ENCODE measurements at places on chromosomes 16 and 17. TPM values are rescaled to one million over a fixed set of nuclear protein-coding genes. Genes with fewer than 3 reads are reported as not detected.
A peak's percentile ranks its signal among the peaks of the same experiment; 100 is the strongest.

- no peak for DNase-seq
Observed at GRCh38 chr17:16155536-16155935, 59.8 kb downstream of the NCOR1 start.

DNA sequence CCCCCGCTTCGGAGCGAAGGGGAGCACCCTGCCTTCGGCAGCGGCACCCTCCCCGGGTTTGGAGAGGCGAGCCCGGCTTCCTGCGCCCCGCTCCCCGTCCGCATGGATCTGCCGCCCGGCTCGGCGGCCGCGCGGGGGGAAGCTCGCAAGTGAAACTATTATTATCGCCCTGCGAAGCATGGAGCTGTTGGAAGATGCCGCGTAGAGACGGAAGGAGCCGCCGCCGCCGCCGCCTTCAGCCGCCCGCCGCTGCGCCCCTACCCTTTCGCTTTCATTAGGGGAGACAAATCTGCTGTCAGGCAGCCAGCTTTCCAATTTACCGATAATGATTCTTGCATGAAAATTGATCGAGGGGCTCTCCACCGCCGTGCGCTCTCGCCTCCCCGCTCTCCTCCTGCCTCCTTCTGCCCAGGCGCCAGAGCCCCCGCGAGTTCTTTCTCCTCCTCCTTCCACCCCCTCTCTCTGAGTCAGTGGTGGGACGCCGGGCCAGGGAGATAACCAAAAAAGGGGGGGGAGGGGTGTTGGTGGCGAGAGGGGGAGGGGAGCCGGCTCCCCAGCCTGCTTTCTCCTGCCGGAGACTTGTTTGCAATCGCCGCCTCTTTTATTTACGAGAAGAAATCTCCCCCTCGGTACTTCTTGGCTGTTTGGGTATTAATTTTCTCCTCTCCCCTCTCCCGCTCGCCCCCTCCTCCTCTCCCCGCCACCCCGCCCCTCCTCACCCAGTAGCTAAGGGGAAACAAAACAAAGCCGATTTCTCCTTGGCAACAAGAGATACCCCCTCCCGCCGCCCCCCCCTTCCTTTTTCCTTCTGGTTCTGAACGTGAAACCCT lies 58.0 kb upstream of the GSE1 start:
- DNase-seq, result peak; percentile 53

DNA sequence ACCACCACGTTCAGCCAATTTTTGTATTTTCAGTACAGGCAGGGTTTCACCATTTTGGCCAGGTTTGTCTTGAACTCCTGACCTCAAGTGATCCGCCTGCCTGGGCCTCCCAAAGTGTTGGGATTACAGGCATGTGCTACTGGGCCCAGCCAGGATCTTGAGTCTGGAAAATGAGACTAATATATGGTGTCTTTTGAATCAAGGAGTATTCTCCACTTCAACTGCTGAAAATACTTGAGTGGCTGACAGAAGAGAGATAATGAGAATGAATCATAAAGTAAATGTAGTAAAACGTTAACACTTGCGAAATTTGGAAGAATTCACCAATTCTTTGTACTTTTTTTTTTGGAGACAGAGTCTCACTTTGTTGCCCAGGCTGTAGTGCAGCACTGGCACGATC lies 16.6 kb downstream of the SMYD4 start:
- no peak for DNase-seq

DNA sequence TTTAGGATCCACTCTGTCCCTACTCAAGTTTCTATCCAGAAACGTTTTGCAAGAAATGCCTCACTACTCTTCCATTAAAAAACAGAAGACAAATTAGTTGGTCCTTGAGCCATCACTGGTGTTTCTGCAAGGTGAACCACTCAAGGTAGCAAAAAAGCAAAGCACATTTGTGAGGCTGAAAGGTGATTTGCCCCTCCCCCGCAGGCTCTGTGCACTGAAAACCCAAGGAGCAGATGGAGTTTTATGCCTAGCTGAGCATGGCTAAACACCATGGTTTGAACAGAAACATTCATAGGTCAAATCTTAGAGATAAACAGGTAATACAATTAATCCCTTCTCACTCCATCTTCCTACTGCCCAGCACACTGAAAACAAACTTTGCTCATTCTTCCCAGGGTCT lies 538.2 kb upstream of the CDH5 start:
- DNase-seq, result no peak

- no peak for DNase-seq
Observed at GRCh38 chr17:75476752-75477489, 20.5 kb downstream of the TMEM94 start.

DNA sequence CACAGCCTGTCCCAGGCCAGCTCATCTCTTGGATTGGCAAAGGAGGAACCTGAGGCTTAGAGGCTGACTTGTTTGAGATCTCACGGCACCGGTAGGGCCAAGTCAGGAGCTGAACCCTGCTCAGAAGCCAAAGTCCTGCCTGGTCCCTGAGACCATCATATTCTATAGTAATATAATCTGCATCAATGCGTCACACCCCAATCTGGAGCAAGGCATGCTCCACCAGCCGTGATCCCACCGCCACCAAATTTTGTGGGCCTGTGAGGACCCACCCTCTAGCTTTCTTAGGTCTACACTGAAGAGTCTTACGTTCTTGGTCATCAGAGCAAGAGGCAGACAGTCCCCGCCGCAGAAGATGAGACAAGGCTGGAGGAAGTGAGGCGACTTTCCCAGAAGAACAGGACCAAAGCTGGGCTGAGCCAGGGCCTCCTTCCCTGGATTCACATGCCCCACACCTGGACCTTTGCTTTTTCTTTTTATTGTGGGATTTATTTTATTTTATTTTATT lies 2.7 kb downstream of the SULT1A1 start:
- no peak for DNase-seq

- DNase-seq, result no peak
Observed at GRCh38 chr16:88064889-88065746, 113.9 kb downstream of the BANP start.

- no peak for DNase-seq
Observed at GRCh38 chr17:8799570-8800212, 526 bp upstream of the MFSD6L start.

GRCh38 chr17:45336390-45337182 lies 19.8 kb upstream of the MAP3K14 start:
- no peak for DNase-seq

GRCh38 chr16:61540216-61540615 lies 496.0 kb downstream of the CDH8 start:
- no peak for DNase-seq

- no peak for DNase-seq
Observed at GRCh38 chr17:19418251-19418992, 7.4 kb downstream of the RNF112 start.

GRCh38 chr17:82007495-82008257 lies 15.0 kb downstream of the CENPX start:
- DNase-seq, result no peak

DNA sequence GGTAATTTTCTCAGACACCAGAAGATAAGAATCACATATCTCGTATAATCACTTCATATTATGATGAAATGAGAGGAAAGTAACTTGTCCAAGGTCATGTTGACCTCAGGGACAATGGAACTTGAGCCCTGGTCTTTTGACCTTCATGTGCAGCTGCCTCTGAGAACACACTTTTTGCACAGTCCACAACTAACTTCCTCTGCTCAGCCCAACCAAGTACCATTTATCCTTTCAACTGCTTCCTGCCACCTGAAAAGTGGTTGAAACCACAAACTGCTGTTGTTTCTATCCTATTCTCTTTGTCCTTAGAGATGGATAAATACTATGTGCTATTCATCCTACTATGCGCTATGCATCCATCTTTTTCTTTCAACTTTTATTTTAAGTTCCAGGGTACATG lies 2.3 kb upstream of the CCL1 start:
- no peak for DNase-seq

GRCh38 chr16:24140730-24141129 lies 115.4 kb upstream of the CACNG3 start:
- no peak for DNase-seq

GRCh38 chr17:34236281-34236892 lies 18.7 kb upstream of the CCL2 start:
- no peak for DNase-seq

DNA sequence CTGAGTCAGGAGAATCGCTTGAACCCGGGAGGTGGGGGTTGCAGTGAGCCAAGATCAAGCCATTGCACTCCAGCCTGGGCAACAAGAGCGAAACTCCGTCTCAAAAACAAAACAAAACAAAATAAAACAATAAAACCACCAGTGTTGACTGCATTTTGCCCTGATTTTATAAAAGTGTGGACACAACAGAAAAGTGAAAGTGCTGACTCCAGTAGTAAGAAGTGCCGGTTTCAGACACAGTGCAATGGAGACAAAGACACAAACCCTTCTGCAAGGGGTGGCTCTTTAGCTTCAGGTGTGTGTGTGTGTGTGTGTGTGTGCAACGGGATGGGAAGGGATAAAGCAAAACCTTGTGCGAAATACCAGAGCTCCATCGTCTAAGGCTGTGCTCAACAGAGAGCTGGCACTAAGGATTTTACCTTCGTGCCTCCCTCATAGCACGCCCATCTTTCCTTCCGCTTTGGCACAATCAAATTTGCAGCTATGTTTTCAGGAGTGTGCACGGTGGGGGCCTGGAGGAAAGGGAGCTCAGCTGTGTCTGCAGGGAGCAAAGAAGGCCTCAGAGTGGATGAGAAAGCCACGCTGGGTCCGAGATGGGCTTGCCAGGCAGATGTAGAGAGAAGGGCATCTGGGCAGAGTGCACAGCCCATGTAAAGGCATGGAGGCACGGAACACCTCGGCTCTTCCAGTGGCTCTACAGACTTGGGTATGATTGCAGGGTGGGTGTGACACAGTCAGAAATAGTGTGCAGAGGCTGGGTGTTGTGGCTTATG lies 15.5 kb downstream of the MXRA7 start:
- DNase-seq, result no peak

GRCh38 chr16:12314653-12315185 lies 338.2 kb downstream of the SNX29 start:
- no peak for DNase-seq

DNA sequence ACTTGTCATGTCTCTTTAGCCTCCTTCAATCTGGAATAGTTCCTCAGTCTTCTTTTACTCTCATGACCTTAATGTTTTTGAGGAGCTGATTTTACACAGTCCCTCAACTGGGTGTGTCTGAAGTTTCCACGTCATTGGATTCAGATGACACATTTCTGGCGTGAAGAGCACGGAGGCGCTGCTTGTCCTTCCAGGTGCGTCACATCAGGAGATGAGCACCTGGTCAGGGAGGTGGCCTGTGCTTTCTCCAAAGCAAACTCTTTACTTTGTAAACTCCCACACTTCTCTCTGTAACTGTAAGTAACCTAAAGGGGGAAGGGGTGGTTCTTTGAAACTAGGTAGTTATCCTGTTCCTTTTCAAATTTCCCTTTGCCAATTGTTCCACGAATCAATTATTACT lies 52.5 kb upstream of the MNT start:
- DNase-seq, result no peak

DNA sequence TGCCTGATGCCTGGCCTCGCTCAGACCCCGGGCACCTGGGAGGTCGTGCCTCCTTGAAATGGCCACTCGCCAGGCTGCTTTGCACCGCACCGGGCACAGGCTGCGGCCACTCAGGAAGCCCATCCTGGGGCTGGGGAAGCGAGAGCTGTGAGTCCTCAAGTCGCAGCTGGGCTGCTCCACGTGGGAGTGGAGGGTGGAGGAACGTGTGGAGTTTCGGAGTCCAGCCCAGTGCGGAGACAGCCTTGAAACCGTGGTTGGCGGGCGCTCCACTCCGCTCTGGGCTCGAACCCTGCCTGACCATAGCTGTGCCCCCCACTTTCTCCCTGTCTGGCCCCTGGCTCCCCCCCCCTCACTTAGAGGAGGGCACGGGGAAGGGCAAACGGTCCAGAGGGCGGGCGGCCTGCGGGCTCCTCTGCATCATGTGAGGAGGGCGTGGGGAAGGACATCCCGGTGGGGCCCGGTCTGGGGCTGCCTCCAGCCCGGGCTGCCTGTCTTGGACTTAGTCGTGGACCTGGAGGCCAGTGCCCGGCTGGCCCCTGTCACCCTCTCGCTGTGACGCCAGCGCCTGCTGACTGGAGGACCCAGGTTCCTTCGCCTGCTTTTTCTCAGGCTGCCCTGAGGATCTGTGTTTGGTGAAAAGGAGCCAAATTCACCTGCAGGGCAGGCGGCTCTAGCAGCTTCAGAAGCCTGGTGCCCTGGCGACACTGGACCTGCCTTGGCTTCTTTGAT lies 2.5 kb downstream of the UBE2I start:
- no peak for DNase-seq

The HBA2 gene
- not detected for total RNA-seq

The PARD6A gene
- total RNA-seq, result 2.3 TPM

The C17orf113 gene
- 0.25 TPM for total RNA-seq

The CTRB1 gene
- not detected for total RNA-seq

The TSPOAP1 gene
- total RNA-seq, result not detected

The SPAG5 gene
- 22.2 TPM for total RNA-seq

The CPHXL2 gene
- total RNA-seq, result not detected

The UMOD gene
- not detected for total RNA-seq

The CHST5 gene
- total RNA-seq, result 0.13 TPM

The CCDC144A gene
- 0.77 TPM for total RNA-seq

The HS3ST3A1 gene
- 0.39 TPM for total RNA-seq

Measured in dermis microvascular lymphatic vessel endothelial cell (primary cell).